ENCODE measurements at places on chromosomes 5 and 9.

DNA sequence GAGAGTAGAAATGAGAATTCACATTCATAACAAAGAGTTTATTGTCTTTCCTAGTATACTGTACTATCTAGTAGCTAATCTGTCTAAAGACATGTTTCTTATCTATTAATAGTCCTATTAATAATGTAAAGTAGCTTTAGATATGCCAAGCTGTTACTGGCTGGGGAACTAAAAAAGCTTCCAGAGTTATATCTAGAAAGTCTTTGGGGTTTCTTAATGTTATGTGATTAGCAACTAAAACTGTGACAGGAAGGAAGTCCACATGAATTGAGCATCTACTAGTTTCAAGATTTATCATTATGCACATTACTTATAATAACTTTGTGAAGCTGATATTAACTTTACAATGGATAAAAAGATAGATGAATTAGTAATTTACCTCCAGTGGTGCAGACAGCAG, 122.7 kb upstream of the CDKN2B start:
- no peak for DNase-seq

GRCh38 chr9:34545497-34545896, 22.7 kb upstream of the ENHO start:
- no peak for DNase-seq

DNA sequence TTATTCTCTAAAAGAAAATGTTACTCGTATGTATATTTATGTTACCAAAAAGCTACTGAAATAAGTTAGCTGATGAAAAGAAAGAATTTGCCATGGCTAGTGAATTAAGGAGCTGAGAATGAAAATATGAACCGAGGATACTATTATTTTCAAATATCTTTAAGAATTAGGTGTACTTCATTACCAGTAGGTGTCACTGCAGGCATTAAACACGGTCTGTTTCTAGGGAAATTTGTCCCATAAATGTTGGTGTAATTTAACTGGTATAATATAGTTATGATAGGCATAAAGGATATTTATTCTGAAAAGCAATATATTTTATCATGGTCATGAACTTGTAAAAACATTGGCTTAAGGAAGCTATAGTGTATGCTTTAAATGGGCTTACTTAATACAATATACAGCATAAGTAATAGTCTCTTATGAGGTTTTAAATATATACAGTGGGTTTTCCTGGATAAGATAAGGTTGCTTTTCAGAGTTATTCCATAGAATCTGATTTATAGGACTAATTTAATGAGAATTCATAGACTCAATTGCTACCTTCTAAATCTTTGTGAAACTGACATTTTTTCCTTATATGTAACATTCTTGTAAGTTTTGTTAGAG, 72.4 kb upstream of the MPDZ start:
- peak; percentile 70 for DNase-seq

DNA sequence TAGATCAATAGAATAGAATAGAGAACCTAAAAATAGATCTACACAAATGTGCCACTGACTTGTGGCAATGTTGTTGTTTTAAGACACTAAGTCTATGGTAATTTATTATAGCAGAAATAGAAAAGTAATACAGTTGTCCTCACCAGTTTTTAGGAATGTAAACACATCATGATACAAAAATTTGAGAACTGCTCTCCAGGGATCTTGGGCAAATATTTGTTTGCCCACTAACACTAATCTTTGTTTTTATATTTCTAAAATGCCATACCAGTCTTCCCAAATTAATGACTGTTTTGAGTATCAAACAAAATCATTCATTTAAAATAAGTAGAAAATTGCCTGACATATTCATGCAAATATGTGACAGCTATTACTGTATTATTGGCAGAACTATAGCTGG, 297.6 kb downstream of the BRINP1 start:
- DNase-seq = no peak

- no peak for DNase-seq
Measured at GRCh38 chr9:4495537-4495936, 5.3 kb downstream of the SLC1A1 start.

- DNase-seq = no peak
Measured at GRCh38 chr5:172164769-172165212, 23.2 kb downstream of the STK10 start.

- no peak for DNase-seq
Measured at GRCh38 chr5:138350563-138350890, 2.0 kb upstream of the KDM3B start.

Measured in NCI-H1092 treated with DMSO at 0.1 percent for 48 hours (cell line).